ENCODE measurements at places on chromosomes 2 and 18. TPM values are rescaled to one million over a fixed set of nuclear protein-coding genes. Genes with fewer than 3 reads are reported as not detected.

DNA sequence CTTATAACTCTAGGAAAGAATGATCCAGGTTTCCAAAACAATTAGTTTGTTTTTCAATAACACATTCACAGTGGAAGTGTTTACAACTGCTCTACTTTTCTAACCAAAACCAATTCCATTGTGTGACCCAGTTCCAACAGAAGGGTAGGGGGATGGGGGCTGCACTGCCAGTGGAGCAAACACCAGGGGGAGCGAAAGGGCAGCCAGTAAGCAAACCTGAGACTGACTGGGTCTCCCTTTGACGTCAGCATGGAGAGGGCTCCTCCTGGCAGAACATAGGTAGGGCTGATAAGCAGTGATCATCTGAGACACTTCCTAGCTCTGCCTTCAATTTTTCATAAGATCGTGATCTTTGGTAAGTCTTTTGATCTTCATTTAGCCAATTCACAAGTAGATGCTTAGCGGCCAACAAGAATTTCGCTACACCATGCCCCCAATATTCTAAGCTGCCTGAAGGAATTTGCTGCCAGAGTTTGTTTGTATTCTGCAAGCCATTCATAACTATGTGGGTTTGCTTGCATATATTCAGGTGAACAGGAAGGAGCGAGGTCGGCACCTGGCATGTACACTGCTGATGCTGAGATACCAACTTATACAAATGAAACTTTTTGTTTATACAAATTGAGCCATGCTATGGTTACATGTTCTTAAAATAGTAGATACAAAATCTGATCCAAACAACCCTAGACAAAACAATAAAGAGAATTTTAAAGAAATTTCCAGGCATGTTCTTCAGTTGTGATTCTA, 45.9 kb downstream of the ST6GAL2 start:
- H3K27ac ChIP-seq = no peak overlapping the region
- no peaks in the 10 kb centered on the region for H3K36me3 ChIP-seq
- no peak for DNase-seq
- no peaks in the 10 kb centered on the region for H3K27me3 ChIP-seq
- no peak overlapping the region for H3K4me3 ChIP-seq

DNA sequence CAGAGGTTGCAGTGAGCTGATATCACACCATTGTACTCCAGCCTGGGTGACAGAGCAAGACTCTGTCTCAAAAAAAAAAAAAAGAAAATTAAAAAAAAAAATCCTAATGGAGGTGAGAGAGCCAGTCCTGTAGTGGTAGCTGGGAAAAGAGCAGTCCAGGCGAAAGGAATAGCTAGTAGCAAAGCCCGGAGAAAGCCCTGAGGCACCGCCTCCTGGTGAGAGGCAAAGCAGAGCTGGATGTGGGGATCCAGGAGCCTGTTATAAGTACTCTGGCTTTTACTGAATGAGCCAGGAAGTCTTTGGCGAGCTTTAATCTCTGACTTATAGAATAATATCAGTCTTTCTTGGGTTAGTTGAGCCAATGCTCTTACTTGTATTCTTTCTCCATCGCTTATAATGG, 6.6 kb upstream of the KLHL23 start:
- no peaks in the 10 kb centered on the region for H3K36me3 ChIP-seq
- DNase-seq = no peak
- no peaks in the 10 kb centered on the region for H3K4me1 ChIP-seq
- no peaks in the 10 kb centered on the region for H3K27me3 ChIP-seq

GRCh38 chr18:37852464-37852863, 286.9 kb upstream of the CELF4 start:
- no peaks in the 10 kb centered on the region for H3K36me3 ChIP-seq
- no peak overlapping the region for H3K27ac ChIP-seq
- no peaks in the 10 kb centered on the region for H3K4me1 ChIP-seq
- no peak for DNase-seq

DUSP11 gene
- total RNA-seq = 56.3 TPM

DNA sequence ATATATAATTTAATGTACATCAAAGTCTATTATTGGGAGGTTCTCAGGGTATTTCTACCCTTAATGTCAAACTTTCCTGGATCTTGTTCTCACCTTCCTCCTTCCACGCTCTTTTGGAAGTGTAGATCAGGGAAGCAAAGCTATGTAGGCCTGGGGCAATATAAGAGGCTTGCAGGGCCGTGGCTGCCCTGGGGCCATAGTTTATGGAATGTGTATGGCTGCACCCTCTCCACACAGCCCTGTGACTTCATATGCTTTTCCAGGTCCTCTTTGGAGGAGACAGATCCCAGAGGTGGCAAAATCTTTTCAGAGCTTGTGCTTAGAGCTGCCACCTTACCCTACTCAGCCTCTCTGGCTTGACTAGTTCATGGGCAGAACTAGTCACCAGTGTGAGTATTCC, 82.9 kb downstream of the PLB1 start:
- H3K27ac ChIP-seq = no peak overlapping the region
- H3K4me1 ChIP-seq = peaks cover under 1% of the 10 kb centered on the region
- H3K4me3 ChIP-seq = no peak overlapping the region
- H3K36me3 ChIP-seq = no peaks in the 10 kb centered on the region

CD226 gene
- 2.6 TPM for total RNA-seq

- no peaks in the 10 kb centered on the region for H3K4me1 ChIP-seq
- DNase-seq = no peak
- no peak overlapping the region for H3K27ac ChIP-seq
- H3K4me3 ChIP-seq = no peak overlapping the region
- H3K36me3 ChIP-seq = no peaks in the 10 kb centered on the region
Observed at GRCh38 chr18:13173578-13174145, 44.9 kb upstream of the LDLRAD4 start.

- no peaks in the 10 kb centered on the region for H3K36me3 ChIP-seq
- H3K27me3 ChIP-seq = no peaks in the 10 kb centered on the region
Observed at GRCh38 chr2:134417968-134418582, 164.2 kb downstream of the MGAT5 start.

INPP5D gene
- total RNA-seq = 11.2 TPM

DNA sequence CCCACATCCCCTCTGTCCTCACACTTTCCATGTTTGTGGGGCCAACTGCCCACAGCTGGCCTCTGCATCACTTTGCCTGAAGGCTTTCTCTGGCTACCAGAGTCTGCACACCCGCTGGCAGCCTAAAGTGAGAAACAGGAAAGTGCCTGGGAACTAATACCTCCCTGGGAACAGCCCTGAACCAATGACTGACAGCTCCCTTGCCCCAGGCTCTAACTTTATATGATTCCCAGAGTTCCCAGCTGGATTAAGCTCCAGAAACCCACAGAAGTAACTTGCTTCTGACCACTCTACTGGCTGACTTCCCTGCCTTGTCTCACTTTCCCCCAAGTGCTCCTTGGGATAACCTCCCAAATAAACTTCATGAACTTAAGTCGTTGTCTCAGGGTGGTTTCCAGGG, 159.6 kb upstream of the LMAN1 start:
- H3K4me3 ChIP-seq = no peak overlapping the region
- no peaks in the 10 kb centered on the region for H3K36me3 ChIP-seq
- no peaks in the 10 kb centered on the region for H3K27me3 ChIP-seq
- no peak for DNase-seq

GRCh38 chr2:96916646-96917543, 47.0 kb upstream of the SEMA4C start:
- H3K36me3 ChIP-seq = no peaks in the 10 kb centered on the region
- no peaks in the 10 kb centered on the region for H3K27me3 ChIP-seq
- no peak overlapping the region for H3K4me3 ChIP-seq
- DNase-seq = no peak
- no peaks in the 10 kb centered on the region for H3K4me1 ChIP-seq
- H3K27ac ChIP-seq = no peak overlapping the region

GRCh38 chr2:238361877-238362276, 41.6 kb downstream of the TRAF3IP1 start:
- H3K27me3 ChIP-seq = no peaks in the 10 kb centered on the region
- H3K4me1 ChIP-seq = no peaks in the 10 kb centered on the region
- H3K4me3 ChIP-seq = no peak overlapping the region
- DNase-seq = no peak
- no peak overlapping the region for H3K27ac ChIP-seq

DNA sequence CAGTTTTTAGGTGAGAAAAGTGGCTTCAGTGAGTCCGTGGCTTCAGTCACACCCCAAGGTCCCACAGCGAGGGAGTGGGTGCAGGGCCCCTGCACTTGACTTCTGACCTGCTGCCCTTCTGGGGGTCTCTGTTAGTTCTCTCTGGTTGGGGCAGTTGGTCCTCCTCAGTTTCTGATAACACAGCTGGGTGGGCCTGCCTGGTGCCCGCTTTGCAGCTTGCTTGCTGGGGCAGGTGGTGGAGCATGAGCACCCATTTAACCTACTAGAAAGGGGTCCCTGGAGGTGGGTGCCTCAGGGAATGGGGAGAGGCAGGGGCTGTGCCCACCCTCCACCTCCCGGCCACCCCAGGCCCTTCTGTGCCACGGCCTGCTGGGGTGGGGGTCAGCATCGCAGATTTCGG, 83.2 kb downstream of the ASB1 start:
- no peaks in the 10 kb centered on the region for H3K4me1 ChIP-seq
- no peak overlapping the region for H3K27ac ChIP-seq
- DNase-seq = no peak
- no peaks in the 10 kb centered on the region for H3K27me3 ChIP-seq
- no peak overlapping the region for H3K4me3 ChIP-seq

DNA sequence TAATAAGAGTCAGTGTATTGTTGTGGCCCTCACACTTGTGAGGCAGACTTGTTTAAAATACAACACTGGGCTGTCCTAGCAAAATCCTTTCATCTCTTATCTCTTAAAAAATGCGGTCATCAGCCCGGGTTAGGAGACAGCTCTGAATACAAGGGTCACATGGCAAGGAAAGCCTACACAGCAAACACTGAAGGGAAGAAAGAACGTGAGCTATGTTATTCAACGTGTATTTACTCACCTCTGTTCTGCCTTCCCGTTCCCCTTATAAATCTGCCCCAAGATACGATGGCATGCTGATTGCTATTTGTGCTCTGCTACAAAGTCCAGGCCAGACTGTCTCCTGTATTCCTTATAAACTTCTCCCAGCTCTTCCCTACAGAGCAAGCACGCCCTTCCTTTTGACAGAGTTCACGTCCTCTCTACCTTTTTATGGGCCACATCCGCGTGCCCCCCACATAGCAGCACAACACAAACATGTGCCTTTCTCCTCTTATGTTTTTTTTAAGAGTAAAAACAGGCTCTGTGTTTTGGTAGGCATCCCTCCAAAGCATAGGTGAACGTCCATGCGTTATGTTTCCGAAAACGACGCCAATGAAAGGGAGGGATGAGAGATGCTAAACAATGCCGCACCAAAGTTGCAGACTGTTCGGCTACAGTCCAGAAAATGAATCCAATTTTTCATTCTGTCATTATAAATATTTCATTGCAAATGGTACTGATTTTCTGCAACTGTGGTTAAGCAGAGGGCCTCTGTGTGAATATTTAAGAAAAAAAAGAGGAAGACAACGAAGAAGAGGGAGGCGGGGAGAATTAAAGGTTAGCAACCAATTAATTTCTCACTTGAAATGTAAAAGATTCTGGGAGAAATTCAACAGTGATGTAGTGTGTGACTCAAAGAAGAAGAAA, 274.7 kb downstream of the ZNF521 start:
- H3K27me3 ChIP-seq = no peaks in the 10 kb centered on the region
- no peak overlapping the region for H3K27ac ChIP-seq
- H3K4me3 ChIP-seq = peak overlapping the region; percentile 6
- H3K36me3 ChIP-seq = no peaks in the 10 kb centered on the region
- H3K4me1 ChIP-seq = no peaks in the 10 kb centered on the region

DNA sequence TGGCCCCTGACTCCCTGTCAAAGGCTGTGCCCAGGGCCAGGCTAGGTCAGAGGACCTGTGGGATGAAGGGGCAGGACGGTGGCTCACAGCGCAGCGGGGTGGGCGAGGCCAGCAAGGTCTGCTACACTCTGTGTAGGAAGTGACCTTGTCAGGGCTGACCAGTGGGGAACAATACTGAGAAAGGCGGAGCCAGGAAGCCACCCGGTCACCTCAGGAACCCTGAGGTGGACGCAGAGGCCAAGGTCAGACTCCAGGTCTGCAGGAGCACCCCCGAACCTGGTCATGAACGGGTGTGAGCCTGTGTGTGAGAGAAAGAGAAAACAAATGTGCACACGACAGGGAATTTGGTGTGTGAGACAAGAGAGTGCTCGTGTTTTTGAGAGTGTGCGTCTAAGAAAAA, 72.3 kb downstream of the SMAD7 start:
- H3K27me3 ChIP-seq = no peaks in the 10 kb centered on the region
- DNase-seq = no peak
- no peaks in the 10 kb centered on the region for H3K4me1 ChIP-seq
- no peaks in the 10 kb centered on the region for H3K36me3 ChIP-seq
- no peak overlapping the region for H3K4me3 ChIP-seq

GRCh38 chr2:39497082-39497801, 60.2 kb upstream of the MAP4K3 start:
- H3K27ac ChIP-seq = no peak overlapping the region
- DNase-seq = no peak
- H3K27me3 ChIP-seq = no peaks in the 10 kb centered on the region

DNA sequence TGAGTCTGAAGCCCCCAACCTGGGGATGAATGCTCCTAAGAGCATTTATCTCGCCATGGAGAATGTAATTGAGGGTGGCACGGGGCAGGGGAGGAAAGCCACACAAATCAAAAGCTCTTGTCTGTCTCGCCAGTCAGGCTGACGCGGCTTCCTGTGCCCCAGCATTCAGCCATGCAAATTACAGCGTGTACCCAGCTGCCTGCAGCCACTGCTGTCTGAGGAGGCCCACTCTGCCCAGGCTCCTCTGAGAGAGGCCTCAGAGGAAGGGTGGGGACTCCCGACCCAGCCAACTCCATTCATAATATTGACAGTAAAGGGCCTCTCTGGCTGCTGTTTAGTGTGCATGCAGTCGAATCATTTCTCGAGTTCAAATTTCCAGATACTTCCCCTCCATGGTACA, 22.0 kb downstream of the SMAD7 start:
- no peak overlapping the region for H3K4me3 ChIP-seq
- peaks cover 64% of the 10 kb centered on the region for H3K4me1 ChIP-seq
- H3K36me3 ChIP-seq = no peaks in the 10 kb centered on the region
- H3K27me3 ChIP-seq = no peaks in the 10 kb centered on the region

ZAP70 gene
- 5.5 TPM for total RNA-seq

GRCh38 chr2:172953411-172953810, 122.2 kb upstream of the MAP3K20 start:
- H3K27me3 ChIP-seq = no peaks in the 10 kb centered on the region
- no peaks in the 10 kb centered on the region for H3K36me3 ChIP-seq
- DNase-seq = no peak
- H3K27ac ChIP-seq = no peak overlapping the region
- no peaks in the 10 kb centered on the region for H3K4me1 ChIP-seq
- H3K4me3 ChIP-seq = no peak overlapping the region

GRCh38 chr2:120455390-120455789, 109.5 kb downstream of the INHBB start:
- DNase-seq = no peak
- no peaks in the 10 kb centered on the region for H3K4me1 ChIP-seq
- no peak overlapping the region for H3K4me3 ChIP-seq
- no peaks in the 10 kb centered on the region for H3K27me3 ChIP-seq
- H3K36me3 ChIP-seq = no peaks in the 10 kb centered on the region

DNA sequence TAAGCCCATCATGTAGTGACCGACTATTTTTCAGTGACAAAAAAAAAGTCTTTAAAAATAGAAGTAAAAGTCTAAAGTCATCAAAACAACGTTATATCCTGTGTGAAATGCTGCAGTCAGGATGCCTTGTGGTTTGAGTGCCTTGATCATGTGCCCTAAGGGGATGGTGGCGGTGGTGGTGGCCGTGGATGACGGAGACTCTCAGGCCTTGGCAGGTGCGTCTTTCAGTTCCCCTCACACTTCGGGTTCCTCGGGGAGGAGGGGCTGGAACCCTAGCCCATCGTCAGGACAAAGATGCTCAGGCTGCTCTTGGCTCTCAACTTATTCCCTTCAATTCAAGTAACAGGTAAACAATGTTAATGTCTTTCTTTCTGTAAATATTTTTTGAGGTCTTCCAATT, at the start of gene CD28:
Gene CD28, plus strand, starts transcription at position 237 of the 400 bp plus-strand sequence. Its CDS starts 58 bp downstream, at position 295.
- H3K4me1 ChIP-seq = no peaks in the 10 kb centered on the region
- DNase-seq = peak; percentile 43
- no peak within 1 kb of the TSS for H3K4me3 ChIP-seq
- H3K27me3 ChIP-seq = no peaks in the 10 kb centered on the region
